ENCODE measurements at places on chromosomes 13 and 19.

- no peak for DNase-seq
Measured at GRCh38 chr13:108425056-108425455, 155.5 kb downstream of the TNFSF13B start.

DNA sequence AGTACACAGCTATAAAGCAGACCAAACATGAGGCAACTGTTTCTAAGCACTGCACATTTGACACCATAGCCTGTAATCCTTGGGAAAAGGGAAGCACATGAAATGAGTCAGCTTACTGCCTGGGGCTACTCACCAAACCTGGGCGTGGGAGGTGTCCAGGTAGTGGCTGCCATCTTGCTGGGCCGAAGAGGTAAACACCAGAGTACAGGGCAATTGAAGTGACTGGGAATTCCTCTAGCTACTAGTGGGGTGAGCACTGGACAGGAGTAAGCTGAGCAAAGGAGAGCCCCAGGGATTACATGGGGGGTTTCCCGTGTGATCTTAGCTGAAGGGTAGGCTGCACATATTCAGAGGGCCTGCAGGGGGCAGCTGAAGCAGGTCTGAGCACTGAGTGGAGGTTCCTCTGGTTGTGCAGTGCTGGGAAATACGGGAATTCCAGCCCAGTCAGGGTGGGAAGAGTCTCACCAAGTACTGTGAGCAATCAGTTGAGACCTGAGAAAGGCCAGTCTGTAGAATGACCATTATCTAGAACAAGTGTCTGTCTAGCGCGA lies 140.5 kb downstream of the SLC7A1 start:
- DNase-seq = no peak

- DNase-seq = no peak
Measured at GRCh38 chr19:34794066-34794960, 21.3 kb upstream of the ZNF599 start.

GRCh38 chr19:6528544-6529121 lies 2.2 kb upstream of the TNFSF9 start:
- no peak for DNase-seq

DNA sequence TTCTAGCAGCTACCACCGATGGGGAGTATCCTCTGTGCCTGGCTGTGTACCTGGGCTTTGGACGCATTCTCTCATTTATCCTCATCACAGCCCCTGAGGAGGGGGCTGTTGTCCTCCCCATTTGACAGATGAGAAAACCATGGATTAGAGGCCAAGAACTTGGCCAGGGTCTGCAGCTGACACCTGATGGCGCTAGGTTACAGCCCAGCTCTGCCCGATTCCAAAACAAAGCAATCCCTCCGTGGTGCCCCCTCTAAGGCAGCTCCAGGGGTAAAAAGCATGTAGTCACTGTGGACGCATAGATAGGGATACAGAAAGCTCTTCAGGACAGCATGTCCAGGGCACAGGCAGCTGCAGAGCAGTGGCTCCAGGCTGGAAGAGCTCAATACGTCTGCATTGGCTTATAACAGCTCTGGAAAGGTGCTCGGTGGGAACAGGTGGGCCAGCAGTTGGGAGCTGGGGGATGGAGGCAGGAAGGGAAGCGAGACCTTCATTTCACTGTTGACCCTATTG lies 35.4 kb upstream of the UQCRFS1 start:
- no peak for DNase-seq

Data from stimulated activated naive CD4-positive, alpha-beta T cell treated with Interleukin-2 at 50 U/mL for 16 hours (primary cell).